ENCODE measurements at places on chromosomes 3 and 15.

DNA sequence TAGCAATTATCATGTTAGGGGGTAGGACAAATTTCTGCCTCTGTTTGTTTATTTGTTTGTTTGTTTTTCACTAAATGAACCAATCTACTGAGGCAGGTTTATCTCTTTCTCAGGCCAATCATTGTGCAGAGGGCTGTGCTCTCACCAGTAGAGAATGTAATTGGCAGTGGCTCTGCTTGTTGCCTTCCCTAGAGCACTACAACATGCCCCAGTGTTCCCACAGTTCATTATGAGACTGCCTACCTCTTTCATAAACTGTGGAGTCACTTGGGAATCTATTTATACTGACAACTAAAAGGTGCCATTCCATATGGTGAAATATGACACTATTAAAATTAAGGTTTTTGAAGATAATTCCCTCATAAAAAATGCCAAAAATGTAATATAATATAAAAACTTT, 196.3 kb upstream of the ALCAM start:
- no peak for DNase-seq

DNA sequence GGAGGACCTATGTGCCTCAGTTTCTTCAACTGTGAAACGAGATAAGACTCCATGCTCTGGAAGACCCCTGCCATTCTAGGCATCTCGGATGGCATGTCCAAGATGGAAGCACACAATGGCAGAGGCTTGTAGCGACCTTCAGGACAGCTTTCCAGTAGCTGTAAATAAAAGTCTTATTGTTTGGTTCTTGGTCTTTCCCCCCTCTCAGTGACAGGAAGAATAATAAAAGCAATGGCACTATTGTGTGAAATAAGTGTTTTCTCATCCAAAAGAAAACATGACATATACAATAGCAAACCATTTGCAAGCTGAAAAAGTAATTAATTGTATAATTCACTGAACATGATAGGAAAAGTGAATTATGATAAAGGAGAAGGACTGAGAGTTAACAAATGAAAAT, 32.5 kb upstream of the CD47 start:
- DNase-seq, result no peak

DNA sequence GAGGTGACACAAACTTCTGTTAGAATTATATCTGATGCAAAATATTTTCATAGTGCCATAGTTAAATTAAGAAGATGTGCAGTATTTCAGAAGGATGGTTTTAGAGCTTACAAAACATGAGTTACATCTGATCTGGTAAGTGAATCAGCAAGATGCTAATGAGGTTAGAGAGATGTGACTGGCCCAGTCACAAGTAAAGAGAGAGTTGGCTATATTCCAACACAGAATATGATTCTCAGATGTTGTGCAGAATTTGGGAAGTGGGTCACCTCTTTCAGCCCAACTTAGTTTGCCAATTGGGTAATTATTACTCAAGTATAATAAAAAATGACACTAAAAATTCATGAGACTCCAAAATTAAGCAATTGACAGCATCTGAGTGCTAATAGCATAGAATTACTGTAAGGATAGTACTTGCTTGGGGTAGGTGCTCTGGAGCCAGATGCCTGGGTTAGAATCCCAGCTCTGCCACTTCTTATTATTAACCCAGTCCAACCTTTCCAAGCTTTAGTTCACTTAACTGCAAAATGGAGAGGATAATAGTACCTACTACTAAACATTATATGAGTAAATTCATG, 30.8 kb downstream of the P2RY1 start:
- DNase-seq, result no peak

GRCh38 chr3:155064920-155065319, 15.2 kb upstream of the MME start:
- no peak for DNase-seq

- DNase-seq, result no peak
Measured at GRCh38 chr3:102676424-102676823, 241.6 kb downstream of the ZPLD1 start.

DNA sequence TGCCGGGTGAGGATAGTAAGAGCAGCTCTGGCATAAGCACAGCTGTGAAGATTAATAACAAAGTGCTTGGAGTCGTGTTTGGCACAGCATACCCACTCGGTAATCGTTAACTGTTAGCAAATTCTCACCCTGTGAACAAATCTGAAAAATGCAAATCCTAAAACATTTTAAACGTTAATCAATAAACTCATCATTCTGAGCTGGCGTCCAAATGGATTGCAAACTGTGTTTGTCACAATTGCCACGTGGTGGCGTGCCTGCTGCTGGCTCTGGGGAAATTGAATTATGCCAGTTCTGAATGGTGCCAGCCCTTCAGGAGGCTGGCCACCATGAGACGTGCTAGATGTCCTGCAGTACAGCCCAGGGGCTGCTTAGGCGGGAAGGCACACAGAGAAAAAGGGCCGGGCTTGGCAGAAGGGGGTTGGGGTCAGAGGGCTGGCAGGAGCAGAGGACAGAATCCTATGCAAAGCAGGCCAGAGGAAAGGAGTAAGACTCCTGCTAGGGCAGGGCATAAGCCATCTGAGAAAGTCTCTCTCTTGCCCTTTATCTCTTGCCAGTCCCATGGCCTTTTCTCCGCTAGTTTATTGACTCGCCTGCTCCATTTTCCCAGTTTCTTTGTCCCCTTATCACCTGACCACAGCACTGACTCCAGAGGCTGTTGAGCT, 22.1 kb upstream of the POLG start:
- DNase-seq, result peak; percentile 64

- no peak for DNase-seq
Measured at GRCh38 chr3:30577788-30578187, 28.6 kb upstream of the TGFBR2 start.

DNA sequence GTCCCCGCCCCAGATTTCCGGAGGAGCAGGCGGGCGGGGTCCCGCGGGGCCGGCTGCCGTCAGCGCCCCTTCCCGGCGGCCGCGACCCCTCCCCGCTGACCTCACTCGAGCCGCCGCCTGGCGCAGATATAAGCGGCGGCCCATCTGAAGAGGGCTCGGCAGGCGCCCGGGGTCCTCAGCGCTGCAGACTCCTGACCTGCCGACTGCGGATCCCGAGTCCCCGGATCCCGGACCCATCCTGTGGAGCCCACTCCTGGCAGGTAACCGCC, at the start of gene TRH:
TRH (plus strand) TSS at position 157 of the 269 bp plus-strand sequence. CDS start 1,097 bp downstream, outside the sequence.
- no peak for DNase-seq

GRCh38 chr15:48985516-48985915, 21.8 kb upstream of the SHC4 start:
- no peak for DNase-seq
